ENCODE measurements at places on chromosomes 12 and 14. TPM values are rescaled to one million over a fixed set of nuclear protein-coding genes. Genes with fewer than 3 reads are reported as not detected.

PAPLN gene
- 0.65 TPM for total RNA-seq

RBM25 gene
- total RNA-seq, result 31.5 TPM

DEGS2 gene
- total RNA-seq, result under 0.01 TPM

CLEC2A gene
- total RNA-seq, result not detected

NPAS3 gene
- 0.32 TPM for total RNA-seq

CD163L1 gene
- total RNA-seq, result 5.8 TPM

CLEC7A gene
- total RNA-seq, result not detected

ANO4 gene
- not detected for total RNA-seq

CISTR gene
- total RNA-seq, result not detected

CNIH1 gene
- total RNA-seq, result 92.2 TPM

TC2N gene
- not detected for total RNA-seq

MAP3K9 gene
- under 0.01 TPM for total RNA-seq

ASB2 gene
- not detected for total RNA-seq

EID3 gene
- 1.9 TPM for total RNA-seq

CD4 gene
- not detected for total RNA-seq

LMO3 gene
- not detected for total RNA-seq

MLXIP gene
- total RNA-seq, result 10.7 TPM

SLC25A47 gene
- not detected for total RNA-seq

CLEC4D gene
- not detected for total RNA-seq

A2M gene
- total RNA-seq, result 3.5 TPM

Data from epithelial cell of umbilical artery (primary cell).